ENCODE measurements at places on chromosomes 7 and 10.

DNA sequence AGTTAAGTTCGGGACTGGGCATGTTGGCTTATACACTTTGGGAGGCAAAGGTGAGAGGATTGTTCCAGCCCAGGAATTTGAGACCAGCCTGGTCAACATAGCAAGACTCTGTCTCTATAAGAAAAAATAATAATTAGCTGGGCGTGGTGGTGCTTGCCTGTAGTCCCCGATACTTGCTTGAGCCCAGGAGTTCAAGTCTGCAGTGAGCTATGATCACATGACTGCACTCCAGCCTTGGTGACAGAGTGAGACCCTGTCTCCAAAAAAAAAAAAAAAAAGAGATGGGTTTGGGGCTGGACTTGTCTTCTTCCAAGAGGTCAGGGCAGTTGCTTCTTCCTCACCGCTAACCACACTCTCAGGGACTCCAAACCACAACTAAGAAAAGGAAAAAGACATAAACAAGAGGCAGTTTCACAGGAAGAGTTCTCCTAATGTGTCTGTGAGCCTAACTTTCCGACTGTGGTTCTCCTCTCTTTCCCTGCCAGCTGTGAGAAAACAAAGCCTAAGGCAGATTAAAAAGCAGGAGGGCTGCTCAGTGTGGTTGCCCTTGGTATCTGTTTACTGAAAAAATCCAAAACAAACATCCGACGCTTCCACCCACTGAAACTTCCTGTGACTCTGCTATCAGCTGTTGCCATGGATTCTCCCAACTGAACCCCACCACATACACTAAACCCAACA lies 2.4 kb upstream of the SERPINE1 start:
- DNase-seq: no peak

DNA sequence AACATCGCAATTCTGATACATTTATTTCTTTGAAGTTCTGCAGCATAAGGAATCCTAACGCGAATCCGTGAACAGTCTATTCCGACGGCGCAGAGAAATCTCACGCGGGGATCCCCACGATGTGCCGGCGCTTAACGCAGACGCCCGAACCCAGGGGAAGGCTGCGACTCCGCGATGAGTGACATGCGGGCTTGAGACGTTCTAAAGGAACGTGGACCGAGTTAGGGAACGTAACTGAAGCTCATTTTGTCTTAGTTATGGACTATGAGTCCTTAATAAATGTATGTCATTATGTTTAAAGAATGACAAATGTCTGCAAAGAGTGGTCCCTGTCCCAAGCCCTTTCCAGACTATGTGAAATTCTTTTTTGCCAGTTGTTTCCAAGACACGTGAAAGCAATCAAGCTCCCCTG lies 995 bp upstream of the PARD3 start:
- DNase-seq: no peak

DNA sequence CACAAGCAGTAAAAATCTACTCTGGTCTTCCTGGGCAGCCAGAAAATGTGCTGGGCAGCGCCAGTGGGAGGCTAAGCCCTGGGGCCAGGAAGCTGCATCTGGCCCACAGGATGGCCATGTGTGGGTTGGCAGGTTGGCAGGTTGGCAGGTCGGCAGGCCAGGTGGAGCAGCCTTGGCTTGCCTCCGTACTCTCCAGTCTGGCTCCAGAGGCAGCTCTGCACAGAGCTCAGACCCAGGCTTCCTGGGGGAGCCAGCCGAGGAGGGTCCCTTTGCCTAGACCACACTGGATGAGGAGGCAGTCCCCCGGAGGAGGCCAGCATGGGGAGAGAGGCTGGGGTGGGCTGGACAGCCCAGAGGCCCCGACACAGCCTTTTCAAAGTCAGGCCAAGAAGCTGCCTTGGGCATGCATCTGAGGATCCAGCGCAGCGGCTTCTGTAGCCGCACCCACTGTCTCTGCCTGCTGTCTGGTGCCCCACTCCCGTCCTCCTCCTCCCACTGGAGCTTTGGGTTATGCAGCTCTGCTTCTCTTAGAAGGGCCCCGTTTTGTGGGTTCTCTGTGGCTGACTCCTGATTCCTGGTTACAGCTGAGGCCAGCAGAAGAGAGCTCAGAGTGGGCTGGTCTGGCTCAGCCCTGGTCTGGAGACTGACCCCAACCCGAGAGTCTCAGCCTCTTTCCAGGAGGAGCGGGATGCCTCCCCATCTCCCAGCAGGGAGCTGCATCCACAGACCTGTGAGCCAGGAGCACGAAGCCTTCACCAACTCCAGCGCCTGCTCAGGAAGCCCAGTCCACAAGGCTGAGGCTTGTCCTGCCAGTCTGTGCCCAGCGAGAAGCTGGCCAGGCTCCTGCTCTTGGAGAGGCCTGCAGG lies 44.6 kb downstream of the CFAP46 start:
- DNase-seq: peak; percentile 33

- DNase-seq: no peak
Observed at GRCh38 chr7:40723829-40724228, 589.0 kb downstream of the SUGCT start.

DNA sequence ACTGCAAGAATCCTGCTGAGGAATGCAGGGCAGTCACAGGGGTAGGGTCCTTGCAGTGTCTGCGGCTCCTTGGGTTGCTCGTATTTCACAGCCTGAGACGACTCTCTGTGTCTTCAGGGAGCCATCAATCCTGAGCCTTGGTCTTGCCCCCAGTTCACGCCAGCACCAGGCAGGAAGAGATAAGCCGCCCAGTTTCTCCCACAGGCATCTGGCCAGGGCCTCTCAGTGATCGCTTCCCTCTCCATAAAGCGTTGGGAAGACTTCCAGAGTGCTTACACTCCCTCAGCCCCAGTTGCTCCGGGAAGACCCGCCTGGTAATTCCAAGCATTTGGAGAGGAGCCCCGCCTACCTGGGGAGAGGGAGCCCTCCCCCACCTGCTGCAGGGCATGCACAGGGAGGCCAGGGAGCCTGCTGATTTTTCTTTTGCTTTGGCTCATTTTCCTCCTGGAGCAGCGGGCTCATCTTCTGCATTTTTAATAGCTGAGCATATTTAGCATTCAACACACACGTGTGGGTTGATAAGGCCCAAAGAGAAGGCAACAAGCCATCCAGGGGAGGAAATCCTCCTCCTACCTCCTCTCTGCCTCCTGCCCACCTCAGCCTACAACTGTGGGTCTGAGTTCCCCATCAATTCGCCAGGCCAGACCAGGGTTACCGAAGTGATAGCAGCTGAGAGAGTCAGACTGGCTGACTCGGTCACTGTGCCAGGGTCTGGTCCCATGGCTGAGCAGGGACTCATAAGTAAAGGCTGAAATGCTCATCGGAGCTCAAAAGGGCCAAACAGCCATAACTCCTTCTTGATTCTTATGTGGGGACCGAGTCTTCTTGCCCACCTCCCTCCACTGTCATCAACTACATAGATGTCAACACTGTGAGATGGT lies 74.4 kb upstream of the EFCAB10 start:
- DNase-seq: no peak

DNA sequence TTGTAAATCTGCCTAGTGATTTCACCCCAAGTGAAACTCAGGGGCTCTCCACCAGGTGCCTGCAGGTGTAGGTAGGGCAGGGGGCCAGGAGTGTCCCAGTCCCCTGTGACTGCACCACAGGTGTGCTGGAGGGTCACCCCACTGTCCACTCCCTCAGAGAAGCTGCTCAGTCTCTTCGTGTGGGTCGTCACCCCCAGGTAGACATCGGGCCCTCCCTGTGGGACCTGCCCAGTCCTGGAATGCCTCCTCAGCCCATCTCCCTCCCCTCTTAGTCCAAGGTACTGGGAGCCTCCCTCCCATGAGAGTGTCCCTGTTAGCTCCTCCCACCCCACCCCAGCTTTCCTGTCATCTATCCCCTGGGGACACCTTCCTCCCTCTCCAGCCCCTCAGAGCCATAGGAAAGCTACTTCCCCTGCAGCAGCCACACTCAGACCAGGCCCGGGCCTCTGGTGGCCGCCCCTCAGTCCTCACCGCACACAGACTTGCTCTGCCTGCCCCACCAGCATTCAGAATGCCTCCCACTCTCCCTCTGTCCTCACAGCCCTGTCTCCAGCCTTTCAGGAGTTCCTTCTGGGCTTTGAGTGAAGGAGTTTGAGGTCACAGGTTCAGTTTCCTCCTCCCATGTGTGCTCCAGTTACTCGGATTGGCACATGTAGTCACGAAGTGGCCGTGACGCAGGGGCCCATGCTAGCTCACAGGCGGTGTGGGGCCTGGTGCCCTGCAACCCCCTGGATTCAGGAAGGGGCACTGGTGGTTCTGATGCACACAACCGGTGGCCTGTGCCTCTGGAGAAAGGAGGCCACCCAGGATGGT lies 5.1 kb downstream of the ALOX5 start:
- no peak for DNase-seq

DNA sequence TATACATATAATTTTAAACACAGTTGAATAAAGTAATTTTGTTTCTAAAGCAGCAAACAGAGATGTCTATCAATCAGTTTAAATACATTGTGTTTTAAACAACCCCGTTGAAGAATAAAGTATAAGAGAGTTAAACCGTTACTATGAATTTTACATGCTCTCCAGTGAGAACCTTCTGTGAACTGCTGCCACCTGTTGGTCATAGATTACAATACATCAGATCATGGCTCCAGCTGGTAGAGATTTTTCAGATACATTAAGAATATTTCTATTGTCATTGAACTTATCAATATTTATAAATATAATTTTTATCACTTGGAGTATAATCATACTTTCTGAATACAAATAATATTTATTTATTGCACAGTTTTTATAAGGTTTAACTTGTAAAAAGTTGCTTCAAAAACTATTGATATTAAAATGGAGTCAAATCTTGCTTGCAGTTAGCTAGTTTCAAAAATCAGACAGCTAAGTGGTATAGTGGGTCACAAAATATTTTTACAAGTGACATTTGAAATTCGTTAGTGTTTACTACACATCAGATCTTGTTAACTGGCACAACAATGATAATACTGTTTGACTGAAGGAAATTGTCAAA lies 561.2 kb upstream of the PHF14 start:
- no peak for DNase-seq

DNA sequence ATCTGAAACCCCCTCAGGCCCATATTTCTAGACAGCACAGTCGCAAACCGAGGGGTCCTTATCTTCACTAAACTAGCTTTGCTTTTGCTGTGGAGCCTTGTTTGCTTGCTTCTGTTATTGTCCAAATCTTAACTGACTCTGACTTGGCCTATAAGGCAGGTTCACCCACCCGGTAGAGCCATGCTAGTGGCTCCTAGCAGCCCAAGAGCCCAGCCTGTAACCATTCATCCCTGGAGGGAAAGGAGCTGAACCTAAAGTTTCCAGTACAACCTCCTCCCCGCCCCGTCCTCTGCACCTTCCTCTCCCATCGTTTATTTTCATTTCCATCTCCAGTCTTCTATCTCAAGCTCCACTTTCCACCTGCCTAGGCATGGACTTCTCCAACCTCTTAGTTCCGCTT lies 345.7 kb downstream of the PTPRN2 start:
- DNase-seq: no peak

DNA sequence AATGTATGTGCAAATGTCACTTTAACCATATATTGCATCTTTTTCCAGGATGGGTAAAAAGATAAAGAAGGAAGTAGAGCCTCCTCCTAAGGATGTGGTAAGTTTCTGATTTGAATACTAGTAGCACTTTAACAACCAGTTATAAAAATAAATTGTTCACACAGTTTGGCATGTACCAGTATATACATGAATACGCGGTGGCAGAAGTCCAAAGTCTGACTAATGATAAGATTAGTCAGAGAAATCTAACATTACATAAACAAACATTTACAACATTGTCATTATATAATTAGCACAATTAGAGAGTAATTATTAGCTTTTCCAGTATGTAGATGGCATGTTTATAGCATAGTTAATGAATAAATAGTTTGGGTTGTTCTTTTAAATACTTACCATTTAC lies 4.1 kb downstream of the ARMC3 start:
- DNase-seq: no peak

- DNase-seq: no peak
Observed at GRCh38 chr10:101217450-101218281, 11.6 kb downstream of the LBX1 start.

DNA sequence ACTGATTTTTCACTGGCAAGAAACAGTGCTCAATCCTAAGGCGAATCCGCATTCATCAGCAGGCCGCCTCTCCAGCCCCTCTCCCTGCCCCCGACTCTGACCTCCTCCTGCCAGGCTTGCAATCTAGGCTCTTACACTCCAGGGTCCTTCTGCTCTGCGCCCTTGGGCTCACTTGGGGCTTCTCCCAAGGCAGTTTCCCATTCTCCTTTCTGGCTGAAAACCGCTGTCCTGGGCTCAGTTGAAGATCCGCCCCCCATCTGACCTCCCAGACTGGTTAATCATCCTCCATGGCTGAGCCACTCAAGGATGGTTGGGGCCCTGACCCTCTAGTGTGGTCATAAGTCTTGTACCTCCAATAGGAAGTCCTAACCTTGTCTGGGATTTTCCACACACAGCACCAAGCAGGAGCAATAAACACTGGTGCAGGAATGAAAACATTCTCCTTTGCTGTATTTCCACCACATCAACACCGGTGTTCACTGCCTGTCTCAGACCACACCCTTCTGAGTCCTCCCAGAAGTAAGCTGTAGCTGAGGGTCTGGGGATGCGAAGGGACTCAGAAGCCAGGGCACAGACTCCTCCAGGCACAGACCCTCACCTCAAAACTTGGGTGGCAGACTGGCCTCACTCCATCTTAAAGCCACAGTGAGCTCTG lies 42.4 kb downstream of the TNS3 start:
- no peak for DNase-seq

DNA sequence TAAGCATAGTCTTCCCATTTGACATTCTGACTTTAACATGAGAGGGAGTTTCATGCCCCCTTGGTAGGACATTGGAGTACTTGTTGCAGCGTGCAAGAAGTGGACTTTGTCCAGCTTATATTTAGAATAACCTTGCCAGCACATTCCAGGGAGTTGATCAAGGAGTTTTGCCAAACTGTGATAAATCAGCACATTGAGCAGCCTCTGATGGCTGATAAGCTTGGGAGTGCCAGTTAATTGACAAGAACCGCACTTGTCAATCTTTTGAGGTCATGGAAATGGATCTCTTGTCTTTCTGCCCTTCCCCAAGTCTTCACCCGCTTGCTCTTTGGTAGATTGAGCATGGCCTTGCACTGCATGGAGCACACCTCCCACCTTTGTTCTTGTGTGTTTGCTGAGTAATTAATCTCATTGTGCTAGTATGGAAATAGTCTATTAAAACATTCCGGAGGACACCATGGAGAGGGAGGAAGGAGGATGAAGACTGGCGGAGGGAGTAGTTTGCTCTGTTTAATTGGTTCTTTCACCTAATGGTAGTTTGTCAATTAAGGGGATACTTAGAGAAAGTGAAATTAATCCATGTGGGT lies 668.5 kb upstream of the GALNT17 start:
- no peak for DNase-seq

- DNase-seq: no peak
Observed at GRCh38 chr7:1268866-1269265, 36.2 kb downstream of the UNCX start.

Data from psoas muscle (tissue), 8 donors.